COR-L47 (cell line): ENCODE measurements at places on chromosomes 1 and 21.

DNA sequence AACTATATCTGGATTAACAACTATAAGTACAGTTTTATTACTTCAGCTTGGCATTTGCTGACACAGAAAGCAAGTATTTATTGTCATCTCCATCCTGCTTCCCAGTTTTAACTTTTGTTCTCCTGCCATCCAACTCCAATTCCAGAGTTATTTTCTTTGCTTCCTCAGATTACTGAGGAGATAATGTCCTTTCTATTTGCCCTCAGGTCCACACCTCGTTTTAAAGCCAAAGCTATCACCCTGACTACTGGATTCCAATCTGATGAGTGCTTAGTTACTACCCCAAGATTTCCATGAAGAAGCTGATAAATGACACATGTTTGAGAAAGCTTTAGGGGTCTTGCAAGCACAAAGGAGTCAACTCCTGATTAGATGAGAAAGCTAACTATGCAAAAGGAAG lies 25.2 kb downstream of the ACKR1 start:
- DNase-seq: no peak

GRCh38 chr1:31779687-31780086 lies 15.5 kb upstream of the ADGRB2 start:
- no peak for DNase-seq

- no peak for DNase-seq
Measured at GRCh38 chr1:101242324-101243050, 5.7 kb downstream of the S1PR1 start.

GRCh38 chr1:211915924-211916323 lies 85.4 kb upstream of the LPGAT1 start:
- no peak for DNase-seq

DNA sequence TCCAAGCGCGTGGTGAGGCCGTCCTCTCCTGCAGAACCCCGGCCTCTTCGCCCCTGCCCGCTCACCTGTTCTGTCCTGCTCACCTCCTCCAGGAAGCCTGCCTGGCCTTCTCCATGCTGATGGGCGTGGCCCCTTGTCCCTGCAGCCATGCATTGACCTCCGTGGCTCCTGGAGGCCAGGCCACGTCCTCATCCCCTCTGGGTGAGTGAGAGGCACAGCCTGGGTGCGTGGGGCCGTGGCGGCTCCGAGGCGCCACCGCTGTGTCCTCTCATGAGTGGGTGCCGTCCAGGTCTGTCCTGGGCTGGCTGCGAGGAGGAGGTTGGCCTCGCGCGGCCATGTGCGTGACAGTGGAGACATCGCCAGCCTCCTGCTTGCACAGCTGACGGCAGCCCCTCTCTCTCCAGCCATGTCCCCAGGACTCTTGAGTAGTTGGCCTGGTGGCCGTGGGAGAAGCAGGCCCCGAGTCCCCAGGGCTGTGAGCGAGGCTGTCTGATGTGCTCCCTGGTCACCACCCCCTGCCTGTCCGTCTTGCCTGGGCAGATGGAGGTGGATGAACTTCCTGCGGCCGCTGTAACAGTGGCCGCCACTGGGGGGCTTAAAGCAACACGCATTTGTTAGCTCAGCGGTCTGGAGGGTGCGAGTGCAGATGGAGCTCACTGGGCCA lies 58.1 kb downstream of the PRKCZ start:
- no peak for DNase-seq

DNA sequence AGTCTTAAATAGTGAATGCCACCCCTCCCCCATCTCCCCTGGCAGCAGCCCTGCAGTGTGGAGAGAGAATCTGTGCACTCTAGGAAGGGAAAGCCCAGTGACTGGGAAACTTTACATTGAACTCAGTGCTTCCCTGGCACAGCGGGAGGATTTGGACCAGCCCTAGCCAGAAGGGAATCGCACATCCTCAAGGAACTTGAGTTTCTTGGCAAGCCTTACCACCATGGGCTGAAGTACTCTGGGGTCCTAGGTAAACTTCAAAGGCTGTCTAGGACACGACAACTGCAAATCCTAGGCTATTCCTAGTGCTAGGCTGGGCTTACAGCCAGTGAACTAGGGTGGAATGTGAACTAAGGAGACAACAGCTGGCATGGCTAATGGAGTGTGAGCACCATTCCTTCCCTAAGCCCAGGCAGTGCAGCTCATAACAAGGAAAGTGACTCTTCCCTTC lies 88.3 kb downstream of the COL24A1 start:
- no peak for DNase-seq

DNA sequence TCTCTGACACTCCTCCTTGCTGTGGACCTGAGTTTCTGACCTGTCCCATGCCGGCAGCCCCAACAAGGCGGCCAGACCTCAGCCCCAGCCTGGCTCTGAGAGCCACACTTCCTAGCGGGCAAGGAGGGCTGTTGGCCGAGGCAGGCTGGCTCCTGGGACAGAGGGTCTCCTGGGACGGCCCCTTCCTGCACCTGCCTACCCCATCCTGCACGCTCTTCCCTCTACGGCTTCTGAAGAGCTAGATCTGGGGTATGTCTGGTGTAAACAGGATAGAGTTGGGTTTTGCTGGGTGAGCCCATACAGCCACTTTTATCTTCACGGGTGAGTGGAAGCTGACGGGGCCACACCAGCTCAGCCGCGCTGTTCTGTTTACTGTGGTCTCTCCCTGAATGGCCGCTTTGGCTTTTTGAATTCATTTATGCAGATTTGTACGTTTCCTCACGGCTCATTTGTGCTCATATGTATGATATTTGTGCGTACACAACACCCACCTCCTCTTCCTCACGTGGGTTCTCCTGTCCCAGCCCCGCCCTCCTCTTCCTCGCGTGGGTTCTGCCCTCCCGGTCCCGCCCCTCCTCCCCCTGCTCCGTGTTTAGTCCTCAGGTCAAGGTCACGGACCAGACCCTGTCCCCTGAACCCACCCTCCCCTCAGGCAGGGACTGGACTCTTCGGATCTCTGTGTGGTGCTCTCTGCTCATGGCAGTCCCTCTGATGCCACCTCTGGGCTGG lies 34.7 kb upstream of the POFUT2 start:
- no peak for DNase-seq

GRCh38 chr21:42654179-42654912 lies 925 bp downstream of the PDE9A start:
- peak; percentile 73 for DNase-seq

DNA sequence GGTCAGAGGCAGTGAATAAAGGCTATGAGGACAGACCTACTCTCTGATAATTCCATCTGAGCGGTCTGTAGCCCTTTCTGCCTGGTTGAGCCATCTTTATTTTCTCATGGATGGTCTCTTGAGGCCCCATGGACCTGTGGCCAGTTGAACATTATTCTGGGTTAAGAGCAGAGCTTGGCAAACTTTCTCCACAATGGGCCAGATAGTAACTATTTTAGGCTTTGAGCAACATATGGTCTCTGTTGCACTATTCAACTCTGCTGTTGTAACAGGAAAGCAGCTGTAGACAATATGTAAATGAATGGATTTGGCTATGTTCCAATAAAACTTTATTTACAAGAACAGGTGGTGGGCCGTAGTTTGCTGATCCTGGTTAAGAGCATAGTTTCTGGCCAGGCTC lies 62.7 kb downstream of the KAZN start:
- no peak for DNase-seq

DNA sequence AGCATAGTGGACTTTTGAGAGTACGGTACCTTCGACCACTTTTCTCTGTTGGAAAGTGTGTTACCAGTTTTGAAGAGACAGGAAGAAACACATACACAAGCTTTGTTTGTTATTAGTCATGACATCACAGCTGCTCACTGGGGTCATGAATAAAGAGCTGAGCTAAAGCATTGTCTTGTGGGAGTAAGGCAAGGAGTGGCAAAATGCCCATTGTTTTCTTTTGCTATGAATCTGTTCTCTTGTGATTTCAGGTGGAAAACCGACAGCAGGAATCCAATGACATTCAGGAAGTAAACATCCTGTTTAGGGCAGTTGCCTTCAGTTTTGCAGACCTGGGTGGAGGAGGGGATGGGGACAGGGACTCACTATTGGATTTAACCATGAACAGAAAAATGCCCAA lies 66.2 kb downstream of the RGL1 start:
- peak; percentile 75 for DNase-seq

DNA sequence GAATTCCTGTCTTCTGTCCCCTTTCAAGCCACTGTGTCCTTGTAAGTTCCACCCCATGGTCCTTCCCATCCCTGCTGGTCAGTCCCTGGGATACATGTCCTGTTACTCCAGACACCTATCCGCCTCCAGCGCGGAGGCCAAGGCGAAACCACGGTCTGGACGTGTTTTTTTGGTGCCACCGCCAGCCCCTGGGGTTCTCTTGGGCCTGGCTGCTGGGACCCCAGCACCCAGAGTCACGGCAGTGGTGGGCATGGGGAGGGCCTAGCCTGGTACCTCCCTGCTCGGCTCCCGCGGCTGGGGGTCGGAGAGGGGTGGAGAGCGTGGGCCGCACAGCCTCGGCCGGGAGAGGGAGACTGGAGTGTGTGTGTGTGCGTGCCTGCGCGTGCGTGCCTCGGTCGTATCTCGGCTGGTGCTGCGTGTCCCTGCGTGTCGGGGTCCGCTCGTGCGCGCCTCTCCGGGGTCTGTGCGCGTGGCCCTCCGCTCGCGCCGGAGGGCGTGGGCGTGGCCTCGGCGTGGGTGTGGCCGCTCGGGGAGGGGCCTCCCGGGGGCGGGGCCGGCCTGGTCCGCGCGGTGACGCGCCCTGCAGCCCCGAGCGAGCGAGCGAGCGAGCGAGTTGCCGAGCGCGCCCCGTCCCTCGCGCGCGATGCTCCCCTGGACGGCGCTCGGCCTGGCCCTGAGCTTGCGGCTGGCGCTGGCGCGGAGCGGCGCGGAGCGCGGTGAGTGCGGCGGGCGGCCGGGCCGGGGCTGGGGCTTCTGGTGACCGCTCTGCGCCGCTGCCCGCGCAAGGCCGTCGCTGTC lies at the start of gene VWA1:
Gene VWA1 (plus strand): TSS at position 585 of the 798 bp plus-strand sequence. CDS start 59 bp downstream, at position 644.
- DNase-seq: no peak

- no peak for DNase-seq
Measured at GRCh38 chr1:3368711-3369445, 85.6 kb upstream of the ARHGEF16 start.

DNA sequence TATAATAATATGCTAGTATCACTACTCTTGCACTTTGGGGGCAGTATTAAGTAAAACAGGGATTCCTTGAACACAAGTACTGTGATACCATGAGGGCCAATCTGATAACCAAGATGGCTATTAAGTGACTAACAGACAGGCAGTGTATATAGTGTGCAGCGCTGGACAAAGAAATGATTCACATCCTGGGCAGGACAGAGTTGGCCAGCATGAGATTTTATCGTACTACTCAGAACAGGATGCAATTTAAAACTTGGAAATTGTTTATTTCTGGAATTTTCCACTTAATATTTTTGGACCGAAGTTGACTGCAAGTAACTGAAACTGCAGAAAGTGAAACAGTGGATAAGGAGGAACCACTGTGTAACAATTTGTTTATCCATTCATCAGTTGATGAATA lies 74.6 kb downstream of the DNTTIP2 start:
- no peak for DNase-seq

GRCh38 chr1:28538286-28538685 lies 14.6 kb upstream of the TRNAU1AP start:
- DNase-seq: no peak

GRCh38 chr1:52127181-52128180 lies 14.4 kb upstream of the ZFYVE9 start:
- peak; percentile 66 for DNase-seq

DNA sequence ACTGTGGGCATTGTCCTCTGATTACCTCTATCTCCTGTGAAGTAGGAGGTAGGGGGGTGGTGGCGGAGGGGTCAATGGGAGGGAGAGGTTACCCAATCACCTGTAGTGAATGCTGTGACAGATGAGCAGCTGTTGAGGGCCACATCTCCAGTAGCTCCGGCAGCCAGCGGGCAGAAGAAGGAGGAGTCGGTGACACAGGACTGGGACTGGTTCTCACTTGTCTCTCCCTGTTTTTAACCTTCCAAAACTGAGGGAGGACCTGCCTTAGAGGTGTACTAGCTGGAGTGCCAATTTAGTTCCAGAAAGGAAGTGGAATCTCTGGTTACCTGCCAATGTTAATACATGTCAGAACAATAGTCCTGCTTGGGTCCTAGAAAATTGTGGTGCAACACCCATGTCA lies 56.2 kb upstream of the ENAH start:
- peak; percentile 83 for DNase-seq

GRCh38 chr1:94302497-94302896 lies 65.1 kb upstream of the ARHGAP29 start:
- DNase-seq: no peak

DNA sequence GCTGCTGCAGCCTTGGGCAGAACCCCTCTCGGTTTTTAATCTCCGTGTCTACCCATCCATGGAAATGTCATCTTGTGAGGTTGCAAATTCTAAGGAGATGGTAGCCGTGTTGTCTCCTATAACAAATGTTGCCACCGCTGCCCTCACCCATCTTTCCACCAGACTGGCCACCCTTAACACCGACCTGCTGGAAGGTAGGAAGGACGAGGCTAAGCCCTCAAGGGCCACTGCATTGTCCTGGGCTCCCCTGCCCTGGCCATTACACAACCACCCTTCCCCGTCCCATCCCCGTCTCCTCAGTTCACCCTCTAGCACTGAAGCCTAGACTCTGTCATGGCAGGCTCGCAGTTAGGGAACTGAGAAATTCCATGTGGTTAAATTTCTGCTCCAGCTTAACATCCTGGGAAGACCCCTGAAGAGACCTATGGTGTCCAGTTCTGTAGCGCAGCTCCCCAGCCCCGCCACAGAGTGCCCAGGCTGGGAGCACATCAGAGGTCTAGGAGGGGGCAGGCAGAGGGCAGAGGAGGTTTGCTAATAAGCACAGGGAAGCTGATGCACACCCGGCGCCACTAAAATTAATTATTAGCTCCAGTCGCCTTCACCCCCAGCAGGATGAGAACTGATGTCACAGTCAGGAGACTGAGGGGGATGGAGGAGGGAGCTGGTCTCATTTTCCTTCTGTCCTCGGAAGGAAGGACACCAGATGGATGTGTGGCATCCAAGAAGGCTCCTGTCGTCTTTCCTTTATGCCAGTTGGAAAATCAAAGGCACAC lies 38.3 kb downstream of the STUM start:
- no peak for DNase-seq

GRCh38 chr1:95380909-95381308 lies 146.9 kb downstream of the RWDD3 start:
- no peak for DNase-seq

DNA sequence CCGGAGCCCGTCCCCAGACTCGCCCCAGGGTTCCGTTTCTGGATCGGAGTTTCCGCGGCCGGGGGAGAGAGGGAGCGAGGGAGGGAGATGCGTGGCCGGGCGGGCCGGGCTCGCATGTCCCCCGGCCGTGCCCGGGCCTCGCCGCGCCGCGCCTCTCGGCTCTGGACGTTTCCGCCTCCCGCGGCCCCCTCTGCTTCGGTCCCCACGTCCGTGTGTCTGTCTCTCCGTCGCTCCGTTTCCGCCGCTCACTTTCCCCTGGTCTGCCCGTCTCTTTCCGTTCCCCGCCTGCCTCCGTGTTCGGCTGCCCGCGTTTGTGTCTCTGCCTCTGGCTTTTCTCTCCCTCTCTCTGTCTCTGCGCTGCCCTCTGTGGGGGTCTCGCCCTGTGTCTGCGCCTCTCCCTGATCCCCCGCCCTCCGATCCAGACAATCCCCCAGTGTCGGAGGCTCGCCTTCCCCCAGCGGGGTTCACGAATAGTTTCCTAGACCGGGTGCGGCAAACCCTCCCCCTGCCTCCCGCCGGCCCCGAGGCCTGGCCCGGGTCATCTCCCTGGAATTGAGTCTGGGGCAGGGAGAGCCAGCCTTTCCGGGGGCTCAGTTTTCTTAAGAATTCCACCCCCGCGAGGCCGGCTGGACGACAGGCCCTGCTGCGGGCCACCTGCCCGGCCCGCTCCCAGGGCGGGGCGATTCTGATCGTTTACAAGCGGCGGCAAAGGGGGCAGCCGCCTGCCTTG lies 735 bp downstream of the NBL1 start:
- DNase-seq: no peak
